Activated CD4-positive, alpha-beta T cell treated with anti-CD3 and anti-CD28 coated beads, Interleukin-2, amount 10 ng/mL, durations not matched to agents 24 days and 14 days (primary cell): ENCODE measurements at places on chromosomes 4 and X. TPM values are rescaled to one million over a fixed set of nuclear protein-coding genes. Genes with fewer than 3 reads are reported as not detected.
A peak's percentile ranks its signal among the peaks of the same experiment; 100 is the strongest.

DNA sequence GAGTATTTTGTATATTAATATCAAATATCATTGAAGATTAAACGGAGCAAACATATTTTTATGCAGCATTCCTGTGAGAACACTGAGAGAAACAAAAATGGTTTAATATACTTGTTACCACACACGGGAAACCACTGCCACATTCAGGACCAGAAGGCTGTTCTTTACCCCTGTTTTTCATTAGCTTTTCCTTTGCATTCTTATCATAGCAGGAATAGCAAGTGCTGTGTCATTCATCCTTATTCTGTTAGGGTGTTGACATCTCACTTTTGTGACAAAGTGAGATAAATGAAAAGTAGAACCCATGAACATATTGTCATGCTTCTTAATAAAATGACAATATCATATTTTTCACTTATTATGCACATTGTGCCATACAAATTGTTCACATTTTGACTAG, 212.4 kb upstream of the NDST4 start:
- no peak for DNase-seq

MAGEA8 gene
- total RNA-seq: not detected in 2 replicates

F11 gene
- not detected in 2 replicates for total RNA-seq

- DNase-seq: no peak
Observed at GRCh38 chrX:30620980-30621618, 32.1 kb upstream of the GK start.

BST1 gene
- total RNA-seq: 0.12 and 0.72 TPM in 2 replicates

- no peak for DNase-seq
Observed at GRCh38 chr4:128386761-128387599, 99.4 kb upstream of the PGRMC2 start.

DNA sequence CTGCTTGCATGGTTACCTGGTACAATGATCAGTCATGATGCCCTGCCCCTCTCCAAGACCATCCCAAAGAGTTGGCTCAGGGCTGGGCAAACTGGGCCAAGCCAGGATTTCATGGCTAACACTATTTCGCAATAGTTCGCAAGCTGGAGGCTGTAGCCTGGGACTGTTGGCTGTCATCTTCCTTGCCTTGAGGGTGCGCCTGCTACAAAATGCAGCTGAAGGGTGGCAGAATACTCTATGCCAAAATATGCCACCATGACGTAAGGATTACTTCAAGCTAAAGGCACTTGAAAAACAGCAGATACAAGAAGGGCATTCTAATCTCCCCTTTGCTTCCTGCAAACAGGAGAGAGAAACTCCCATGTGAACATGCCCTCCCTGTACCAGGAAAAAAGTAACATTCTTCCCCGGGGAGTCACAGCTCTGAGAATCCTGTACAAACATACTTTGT, 21.0 kb downstream of the SAT1 start:
- DNase-seq: no peak

HOPX gene
- 86.3 and 88.5 TPM in 2 replicates for total RNA-seq

DNA sequence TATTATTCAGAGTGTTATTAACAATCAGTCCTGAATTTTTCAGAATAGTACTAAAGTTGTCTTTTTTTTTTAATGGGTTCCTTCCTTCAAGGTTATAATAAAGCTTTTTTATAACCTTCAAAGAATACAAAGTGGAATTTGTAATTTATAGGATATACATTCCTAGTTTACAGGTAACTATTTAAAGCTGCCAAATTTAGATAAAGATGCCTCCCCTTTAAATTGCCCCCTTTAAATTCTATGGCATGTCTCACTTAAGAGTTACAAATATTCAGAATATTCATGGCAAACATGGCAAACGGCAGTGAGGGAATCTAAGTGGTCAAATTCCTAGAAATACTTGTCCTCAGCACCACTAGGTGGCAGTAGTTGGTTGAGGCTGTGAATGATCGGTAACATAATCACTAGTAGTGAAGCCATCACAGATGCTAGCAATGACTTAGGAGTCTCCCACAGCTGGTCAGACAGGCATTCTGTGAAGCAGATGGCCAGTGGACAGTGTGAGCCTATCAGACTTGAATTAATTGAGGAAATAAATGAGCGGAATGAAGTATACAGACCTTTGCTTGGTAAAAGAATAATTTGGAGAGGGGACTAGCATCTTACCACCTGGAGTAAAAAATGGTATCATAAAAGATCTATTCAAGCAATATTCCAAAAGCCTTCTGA, 86.4 kb downstream of the CBR4 start:
- peak; percentile 85 for DNase-seq

GRCh38 chrX:2193273-2193592, 307.5 kb downstream of the DHRSX start:
- DNase-seq: no peak

DMD gene
- total RNA-seq: 3.2 and 5.0 TPM in 2 replicates

DNA sequence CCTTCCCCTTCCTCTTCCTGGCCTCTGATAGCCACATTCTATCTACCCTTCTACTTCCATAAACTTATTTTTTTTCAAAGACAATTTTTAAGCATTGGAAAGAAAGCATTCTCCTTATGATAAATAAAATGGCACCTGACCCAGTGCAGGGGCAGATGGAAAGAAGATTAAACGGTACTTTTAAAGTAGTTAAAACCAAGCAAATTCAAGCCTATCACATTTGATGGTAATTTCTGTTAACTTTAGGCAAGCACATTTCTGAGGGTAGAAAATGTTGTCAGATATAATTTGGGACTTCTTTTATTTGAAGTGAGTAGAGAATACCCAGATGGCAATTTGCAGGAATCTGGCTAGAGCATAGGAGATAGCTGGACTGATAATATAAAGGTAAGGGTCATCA, 332.9 kb downstream of the EPHA5 start:
- DNase-seq: no peak

GRCh38 chr4:125750828-125751466, 436.2 kb downstream of the FAT4 start:
- no peak for DNase-seq

DNA sequence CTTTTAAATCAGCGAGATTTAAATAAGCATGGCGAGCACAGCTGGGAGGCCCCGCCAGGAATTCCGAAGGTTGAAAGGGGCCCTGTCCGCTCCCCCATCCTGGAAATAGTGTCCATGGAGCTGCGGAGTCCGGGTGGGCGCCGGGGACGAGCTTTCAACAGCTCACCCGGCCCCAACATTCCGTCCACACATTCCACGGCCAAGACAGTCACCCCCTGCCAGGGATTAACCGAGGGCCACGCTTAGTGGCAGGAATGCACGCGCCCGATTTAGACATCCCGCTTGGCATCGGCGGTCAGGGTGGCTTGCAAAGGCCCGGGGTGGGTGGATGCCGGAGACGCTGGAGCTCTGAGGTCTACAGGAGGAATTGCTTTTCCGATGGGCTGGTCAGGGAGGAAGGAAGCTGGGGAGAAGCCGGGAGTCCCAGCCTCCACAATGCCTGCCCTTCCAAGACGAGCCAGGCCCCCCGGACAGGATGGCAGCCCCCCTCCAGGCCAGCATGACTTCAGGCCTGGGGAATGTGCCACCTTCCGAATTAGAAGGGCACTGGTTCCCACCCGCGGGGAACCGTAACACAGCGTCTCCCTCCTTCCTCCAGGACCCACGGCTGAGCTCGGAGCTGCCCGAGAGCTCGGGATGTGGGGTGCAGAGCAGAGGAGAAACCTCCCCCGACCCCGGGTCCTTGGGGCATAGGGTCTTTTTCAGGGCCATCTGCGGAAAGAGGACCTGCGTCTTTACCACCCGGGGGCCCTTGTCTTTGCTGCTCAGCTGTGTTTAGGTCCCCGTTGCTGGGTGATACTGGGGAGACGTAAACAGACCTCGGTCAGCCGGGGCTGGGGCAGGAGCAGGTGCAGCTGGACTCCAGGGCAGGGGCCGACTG, 26.9 kb upstream of the PPP2R3B start:
- no peak for DNase-seq

GRCh38 chr4:98540803-98541202, 117.6 kb downstream of the TSPAN5 start:
- no peak for DNase-seq

GSX2 gene
- not detected in 2 replicates for total RNA-seq

DNA sequence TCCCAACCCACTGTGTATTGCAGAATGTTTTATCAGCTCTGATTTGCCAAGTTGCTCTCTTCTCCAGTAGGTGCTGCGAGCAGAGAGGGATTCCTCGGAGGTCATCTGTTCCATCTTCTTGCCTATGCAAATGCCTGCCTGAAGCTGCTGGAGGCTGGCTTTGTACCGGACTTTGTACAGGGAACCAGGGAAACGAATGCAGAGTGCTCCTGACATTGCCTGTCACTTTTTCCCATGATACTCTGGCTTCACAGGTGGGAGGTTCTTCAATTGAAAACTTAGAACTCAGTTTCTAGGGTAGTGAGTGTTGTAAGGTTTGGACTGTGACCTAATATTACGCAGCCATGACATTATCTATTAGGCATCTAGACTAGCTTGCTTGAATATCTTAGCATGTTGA, 24.9 kb downstream of the AR start:
- DNase-seq: no peak

DNA sequence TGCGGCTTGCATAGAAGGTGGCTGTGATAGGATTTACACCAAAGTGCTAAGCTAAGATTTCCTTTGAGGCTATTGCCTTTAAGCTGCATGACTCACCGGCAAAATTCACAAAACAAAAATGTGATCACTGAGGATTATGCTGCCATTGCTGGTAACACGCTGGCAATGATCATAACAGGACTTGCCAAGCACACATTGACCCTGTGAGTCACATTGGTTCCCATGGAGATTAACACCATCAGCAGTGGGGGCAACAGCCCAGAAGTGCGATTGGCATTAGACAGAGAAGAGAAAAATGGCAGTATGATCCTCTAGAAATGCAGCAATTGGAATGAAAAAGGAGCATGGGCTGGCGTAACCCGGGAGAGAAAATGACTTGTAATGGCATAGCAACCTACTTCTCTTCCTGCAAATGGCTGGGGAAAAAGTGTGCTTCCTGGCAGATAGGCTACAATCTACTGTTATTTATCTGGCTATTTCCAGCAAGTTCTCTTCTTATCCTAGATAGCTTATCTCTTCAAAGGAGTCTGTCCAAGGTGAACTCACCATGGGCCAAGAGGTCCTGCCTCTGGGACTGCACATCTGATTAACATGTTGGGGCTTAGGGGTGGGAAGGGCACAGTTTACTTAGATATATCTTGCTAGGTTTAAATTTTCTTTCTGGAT, 314.2 kb upstream of the IGFBP7 start:
- DNase-seq: no peak

ADGRG4 gene
- not detected in 2 replicates for total RNA-seq

DNA sequence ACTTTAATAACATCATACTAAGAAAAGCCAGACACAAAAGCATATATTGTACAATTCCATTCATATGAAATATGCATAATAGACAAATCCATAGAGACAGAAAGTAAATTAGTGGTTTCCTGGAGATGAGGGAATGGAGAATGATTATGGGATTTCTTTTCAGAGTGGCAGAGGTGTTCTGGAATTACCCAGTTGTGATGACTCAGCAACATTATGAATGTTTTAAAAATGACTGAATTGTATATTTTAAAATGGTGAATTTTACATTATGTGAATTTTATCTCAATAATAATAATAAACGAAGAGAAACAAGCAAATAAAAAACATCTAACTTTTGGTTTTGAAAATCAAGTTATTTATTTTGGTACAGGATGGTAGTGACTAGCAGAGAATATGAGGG, 11.2 kb downstream of the ZXDA start:
- DNase-seq: no peak

ODAM gene
- not detected in 2 replicates for total RNA-seq

DNA sequence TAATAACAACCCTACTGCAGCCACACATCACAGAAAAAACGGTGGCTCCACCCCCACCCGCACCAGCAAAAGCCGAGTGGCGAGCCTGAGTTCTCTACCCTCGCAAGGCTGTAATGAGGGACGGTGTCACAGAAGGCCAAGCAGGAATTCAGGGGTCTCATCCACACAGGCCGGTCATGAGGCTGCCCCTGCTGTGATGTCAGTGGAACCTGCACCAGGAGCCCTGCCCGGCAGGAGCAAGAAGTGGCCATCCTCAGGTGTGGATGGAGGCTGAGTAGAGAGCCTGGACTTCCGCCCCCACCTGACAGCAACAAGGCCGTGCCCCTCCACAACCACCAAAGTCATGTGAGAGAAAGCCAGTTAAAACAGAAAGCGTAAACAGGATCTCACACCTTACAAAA, 20.6 kb downstream of the LYAR start:
- peak; percentile 61 for DNase-seq

GRCh38 chr4:177308125-177308524, 1.5 kb upstream of the NEIL3 start:
- DNase-seq: peak; percentile 50
